ENCODE measurements at places on chromosomes 6 and 20. TPM values are rescaled to one million over a fixed set of nuclear protein-coding genes. Genes with fewer than 3 reads are reported as not detected.

Gene BPI
- polyA plus RNA-seq, result 0.21 TPM

Gene IL20RA
- 2.5 TPM for polyA plus RNA-seq

Gene OTOR
- polyA plus RNA-seq, result not detected

Gene WFDC2
- 2.8 TPM for polyA plus RNA-seq

DNA sequence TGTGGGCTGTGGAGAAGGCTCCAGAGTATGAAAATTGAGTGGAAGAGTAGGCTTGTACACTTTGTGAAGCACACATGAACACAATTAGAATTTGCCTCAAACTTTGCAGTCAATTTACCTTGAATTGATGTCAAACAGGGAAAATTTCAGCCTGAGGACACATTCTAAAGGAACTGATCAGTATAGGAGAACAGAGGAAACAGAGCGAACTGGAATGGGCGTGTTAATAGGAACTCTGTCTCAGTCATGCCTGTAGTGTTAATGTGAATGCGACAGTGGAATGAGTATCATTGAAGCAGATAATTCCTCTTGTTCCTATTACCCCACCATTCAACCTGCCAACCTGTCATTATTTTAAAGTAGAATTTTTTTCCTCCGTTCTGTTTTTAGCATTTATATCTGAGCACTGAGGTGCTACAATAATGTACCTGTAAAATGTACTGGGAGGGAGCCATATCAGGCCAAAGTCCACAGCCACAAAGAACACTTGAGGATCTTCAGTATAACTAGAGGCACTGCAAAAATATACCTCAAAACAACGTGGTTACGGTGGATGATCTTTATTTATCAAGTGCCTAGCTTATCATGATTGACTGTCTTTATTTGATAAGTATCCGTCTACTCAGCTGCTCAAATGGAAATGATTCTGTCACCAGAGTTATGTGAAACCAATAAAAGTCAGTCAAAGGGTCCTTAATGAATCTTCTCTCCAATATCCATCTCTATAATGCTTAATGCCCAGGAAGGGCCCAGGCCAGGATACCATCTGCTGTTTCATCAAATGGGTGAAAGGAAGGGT is 125.3 kb upstream of the STMND1 start:
- peaks cover 15% of the 10 kb centered on the region for H3K27me3 ChIP-seq
- DNase-seq, result no peak
- H3K4me3 ChIP-seq, result no peak overlapping the region
- no peak overlapping the region for H3K27ac ChIP-seq

- H3K4me1 ChIP-seq, result peaks cover 3% of the 10 kb centered on the region
- H3K27me3 ChIP-seq, result peaks cover 12% of the 10 kb centered on the region
- no peak overlapping the region for H3K27ac ChIP-seq
- peak; percentile 48 for DNase-seq
Measured at GRCh38 chr20:50982363-50982762, 23.7 kb downstream of the MOCS3 start.

- H3K4me3 ChIP-seq, result no peak overlapping the region
- H3K27me3 ChIP-seq, result no peaks in the 10 kb centered on the region
- DNase-seq, result no peak
- no peaks in the 10 kb centered on the region for H3K36me3 ChIP-seq
Measured at GRCh38 chr6:111662794-111663593, 57.3 kb upstream of the TRAF3IP2 start.

DNA sequence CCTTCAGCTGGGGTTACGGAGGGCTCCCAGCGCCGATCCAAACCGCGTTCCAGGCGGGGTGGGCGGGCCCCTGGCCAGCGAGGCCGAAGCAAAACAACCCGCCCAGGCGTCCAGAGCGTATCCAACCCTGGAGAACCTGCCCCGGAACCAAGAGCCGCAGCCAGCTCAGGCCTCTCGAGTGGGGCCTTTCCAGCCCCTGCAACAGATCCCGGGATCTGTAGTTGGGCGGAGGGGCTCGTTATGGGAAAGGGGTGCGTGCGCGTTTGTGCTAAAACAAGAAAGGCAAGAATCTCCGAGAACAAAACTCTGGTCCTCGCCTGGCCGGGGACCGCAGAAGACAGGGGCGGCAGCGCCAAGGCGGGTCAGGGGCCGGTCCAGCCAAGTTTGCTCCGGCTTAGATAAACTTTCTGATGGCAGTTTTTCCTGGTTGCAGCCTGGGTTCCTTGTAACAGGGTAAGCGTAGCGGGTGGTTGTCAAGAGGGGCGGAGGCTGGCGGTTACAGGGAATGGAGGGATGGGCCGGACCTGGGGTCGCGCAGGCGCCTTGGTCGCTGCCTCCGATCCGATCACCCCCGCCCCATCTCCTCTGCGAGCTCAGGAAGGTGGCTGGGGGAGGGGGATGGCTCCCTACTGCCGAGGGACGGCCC is 448 bp upstream of the RIN2 start:
- peak overlapping the region; percentile 70 for H3K4me3 ChIP-seq
- H3K4me1 ChIP-seq, result peaks cover 7% of the 10 kb centered on the region
- DNase-seq, result peak; percentile 97
- no peaks in the 10 kb centered on the region for H3K36me3 ChIP-seq
